IMR-90 (cell line): ENCODE measurements at places on chromosomes 3 and 15.

GRCh38 chr3:128432971-128433836 is 33.5 kb downstream of the DNAJB8 start:
- DNase-seq, result no peak

DNA sequence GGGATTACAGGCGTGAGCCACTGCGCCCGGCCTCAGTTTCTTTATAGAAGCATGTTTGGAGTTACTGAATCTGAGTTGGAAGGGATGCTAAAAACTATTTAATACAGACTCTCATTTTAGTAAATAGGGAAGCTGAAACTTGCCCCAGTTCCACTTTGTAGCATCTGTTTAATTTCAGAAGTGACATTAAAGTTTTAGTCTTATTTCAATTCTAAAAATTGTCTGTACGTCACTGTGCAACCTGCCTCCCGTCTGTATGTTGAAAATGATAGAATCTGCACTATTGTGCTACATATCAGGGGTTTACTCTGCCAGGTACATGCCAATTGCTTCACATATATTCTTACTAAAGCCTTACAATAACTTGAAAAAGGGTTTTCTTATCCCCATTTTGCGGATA is 15.3 kb downstream of the CNOT10 start:
- DNase-seq, result no peak

- no peak for DNase-seq
Measured at GRCh38 chr3:130084436-130084980, 2.9 kb downstream of the ALG1L2 start.

GRCh38 chr3:52891164-52891563 is 6.2 kb downstream of the STIMATE start:
- no peak for DNase-seq

- DNase-seq, result peak; percentile 73
Measured at GRCh38 chr15:41695750-41696436, 35.7 kb downstream of the MGA start.

DNA sequence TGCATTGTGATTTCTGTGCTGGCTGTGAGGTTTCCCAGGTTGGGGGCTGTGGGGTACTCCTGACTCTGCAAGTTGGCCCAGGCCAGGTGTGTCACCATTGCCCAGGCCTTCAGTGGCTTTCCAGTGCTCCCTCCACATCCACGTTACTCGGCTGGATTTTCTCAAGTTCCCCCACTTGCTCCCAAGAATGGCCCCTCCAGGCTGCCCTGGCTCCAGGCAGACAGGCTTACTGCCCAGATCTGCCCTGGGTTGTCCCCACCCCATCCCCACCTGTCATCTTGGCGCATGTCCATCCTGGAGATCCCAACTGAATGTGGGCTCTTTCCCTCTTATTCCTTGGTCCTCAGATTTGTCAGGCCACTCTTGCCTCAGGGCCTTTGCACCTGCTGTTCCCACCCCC is 3.6 kb downstream of the APBA2 start:
- DNase-seq, result no peak

DNA sequence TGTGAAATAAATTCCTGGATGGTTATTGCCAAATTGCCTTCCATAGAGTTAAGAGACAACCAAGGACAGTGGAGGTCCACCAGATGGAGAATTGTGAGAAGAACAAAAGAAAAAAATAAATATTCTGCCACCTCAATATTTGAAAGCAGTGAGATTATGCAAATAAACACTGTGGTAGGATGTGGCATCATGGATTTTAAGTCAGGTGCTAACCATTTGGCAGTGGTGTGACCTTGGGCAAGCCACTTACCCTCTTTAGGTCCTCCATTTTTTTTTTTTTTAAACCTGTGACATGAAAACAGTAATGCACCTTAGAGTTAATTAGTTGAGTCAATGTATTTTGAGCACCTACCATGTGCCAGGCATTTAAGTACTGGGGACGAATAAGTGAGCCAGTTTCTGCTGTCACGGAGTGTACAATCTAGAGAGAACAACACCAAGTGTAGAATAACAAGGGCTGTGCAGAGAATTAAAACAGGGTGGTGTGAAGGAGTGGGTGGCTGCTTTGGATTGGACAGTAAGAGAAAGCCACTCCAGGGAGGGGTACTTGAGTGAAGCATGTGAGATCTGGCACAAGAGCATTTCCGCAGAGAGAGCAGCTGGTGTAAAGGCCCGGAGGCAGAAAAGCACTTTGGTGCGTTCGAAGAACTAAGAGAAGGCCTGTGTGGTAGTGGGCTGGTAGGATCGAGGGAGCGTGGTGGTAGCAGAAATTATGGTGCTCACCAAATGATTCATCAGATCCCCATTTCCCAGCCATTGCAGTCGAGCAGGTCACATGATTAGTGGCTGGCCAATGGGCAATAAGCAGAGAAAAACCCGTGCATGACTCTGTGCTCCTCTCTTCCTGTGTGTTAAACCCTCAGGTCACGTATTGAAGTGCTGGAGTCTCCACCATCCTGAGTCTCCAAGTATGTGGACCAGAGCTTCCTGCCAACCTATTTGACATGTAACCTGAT is 39.2 kb downstream of the CCK start:
- no peak for DNase-seq

- DNase-seq, result no peak
Measured at GRCh38 chr15:41975669-41976068, 3.3 kb upstream of the EHD4 start.

DNA sequence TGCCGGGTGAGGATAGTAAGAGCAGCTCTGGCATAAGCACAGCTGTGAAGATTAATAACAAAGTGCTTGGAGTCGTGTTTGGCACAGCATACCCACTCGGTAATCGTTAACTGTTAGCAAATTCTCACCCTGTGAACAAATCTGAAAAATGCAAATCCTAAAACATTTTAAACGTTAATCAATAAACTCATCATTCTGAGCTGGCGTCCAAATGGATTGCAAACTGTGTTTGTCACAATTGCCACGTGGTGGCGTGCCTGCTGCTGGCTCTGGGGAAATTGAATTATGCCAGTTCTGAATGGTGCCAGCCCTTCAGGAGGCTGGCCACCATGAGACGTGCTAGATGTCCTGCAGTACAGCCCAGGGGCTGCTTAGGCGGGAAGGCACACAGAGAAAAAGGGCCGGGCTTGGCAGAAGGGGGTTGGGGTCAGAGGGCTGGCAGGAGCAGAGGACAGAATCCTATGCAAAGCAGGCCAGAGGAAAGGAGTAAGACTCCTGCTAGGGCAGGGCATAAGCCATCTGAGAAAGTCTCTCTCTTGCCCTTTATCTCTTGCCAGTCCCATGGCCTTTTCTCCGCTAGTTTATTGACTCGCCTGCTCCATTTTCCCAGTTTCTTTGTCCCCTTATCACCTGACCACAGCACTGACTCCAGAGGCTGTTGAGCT is 22.1 kb upstream of the POLG start:
- no peak for DNase-seq

DNA sequence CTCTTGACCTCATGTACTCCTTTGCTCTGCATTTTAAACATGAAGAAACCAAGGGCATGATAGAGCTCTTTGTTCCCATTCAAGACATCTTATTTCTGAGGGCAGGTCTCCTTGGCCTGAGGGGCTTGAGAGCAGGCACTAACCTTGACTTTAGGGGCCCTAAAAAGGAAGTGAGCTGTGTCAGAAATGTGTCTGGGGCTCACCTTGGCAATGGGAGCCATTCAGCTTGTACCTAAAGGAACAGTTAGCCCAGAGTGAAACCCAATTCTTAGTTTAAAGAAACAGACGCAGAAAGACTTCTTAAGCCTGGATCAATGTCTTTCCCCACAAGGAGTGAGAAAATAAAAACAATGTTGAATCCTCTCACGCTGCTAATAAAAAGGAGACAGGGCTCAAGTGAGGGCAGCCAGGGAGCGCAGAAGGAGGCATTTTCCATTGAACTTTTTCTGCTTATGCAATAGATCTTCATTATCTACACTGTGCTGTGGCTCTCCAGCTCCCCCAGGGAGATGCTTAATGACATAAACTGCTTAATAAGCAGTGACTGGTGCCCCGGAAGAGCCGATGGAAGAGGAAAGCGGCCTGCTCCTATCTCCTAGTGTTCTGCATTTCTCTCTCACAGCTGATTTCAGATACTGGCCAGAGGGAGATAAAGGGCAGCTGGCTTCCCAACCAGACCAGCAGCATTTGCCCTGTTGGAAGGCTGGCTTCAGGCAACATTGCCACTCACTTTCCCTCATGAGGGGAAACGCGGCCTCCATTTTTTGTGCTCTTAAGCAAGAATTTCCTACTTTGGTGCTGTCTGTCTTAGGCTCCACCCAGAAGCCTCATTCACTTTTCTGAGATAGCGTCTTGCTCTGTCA is 152.0 kb downstream of the OPA1 start:
- DNase-seq, result peak; percentile 2

- no peak for DNase-seq
Measured at GRCh38 chr3:9780458-9780812, 10.7 kb upstream of the CAMK1 start.

DNA sequence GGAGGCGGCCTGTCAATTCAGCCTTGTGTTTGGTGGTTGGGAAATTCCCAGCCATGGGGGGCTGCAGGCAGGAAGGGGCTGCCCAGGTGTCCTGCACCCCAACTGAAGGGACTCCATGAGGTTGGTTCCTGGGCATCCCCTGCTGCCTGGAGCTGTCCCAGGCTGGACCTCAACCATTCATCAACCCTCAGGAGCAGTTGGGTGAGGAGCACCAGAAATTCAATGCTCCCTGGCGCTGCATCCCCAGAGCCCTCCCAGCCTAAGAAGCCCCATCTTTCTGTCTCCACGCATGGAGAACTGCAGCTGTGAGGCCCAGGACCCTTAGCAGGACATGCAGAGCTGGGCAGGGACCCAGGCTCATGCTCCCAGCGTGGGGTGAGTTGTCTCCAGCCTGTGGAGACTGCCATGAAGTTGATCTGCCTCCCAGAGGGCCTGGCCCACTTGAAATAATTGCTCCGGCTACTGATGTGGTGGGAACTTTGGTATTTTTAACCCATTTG is 8.0 kb upstream of the SEMA3B start:
- no peak for DNase-seq

- DNase-seq, result peak; percentile 41
Measured at GRCh38 chr3:13364602-13365271, 55.4 kb downstream of the NUP210 start.

DNA sequence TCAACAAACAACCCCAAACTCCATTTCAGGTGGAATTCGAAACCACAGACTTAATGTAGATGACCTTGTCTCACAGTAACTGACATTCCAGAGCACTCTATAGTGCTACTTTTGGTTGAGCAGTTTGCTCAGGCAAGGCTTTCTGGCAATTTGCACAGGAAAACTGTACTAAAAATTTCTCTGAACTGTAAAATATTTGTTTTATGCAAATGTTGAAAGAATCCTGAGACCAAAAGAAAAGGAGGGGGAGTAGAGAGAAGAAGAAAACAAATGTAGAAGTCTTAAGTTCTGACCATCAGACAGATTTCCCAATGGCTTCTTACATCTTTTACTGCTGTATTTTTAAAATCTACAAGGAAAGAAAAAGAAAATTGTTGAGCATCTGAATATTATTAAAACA is 53.5 kb downstream of the DTWD1 start:
- peak; percentile 7 for DNase-seq

GRCh38 chr3:4264040-4264439 is 39.1 kb upstream of the SETMAR start:
- DNase-seq, result no peak

- DNase-seq, result no peak
Measured at GRCh38 chr3:141337523-141337854, 30.8 kb upstream of the ZBTB38 start.

GRCh38 chr3:183662099-183662498 is 26.7 kb downstream of the KLHL24 start:
- DNase-seq, result no peak

DNA sequence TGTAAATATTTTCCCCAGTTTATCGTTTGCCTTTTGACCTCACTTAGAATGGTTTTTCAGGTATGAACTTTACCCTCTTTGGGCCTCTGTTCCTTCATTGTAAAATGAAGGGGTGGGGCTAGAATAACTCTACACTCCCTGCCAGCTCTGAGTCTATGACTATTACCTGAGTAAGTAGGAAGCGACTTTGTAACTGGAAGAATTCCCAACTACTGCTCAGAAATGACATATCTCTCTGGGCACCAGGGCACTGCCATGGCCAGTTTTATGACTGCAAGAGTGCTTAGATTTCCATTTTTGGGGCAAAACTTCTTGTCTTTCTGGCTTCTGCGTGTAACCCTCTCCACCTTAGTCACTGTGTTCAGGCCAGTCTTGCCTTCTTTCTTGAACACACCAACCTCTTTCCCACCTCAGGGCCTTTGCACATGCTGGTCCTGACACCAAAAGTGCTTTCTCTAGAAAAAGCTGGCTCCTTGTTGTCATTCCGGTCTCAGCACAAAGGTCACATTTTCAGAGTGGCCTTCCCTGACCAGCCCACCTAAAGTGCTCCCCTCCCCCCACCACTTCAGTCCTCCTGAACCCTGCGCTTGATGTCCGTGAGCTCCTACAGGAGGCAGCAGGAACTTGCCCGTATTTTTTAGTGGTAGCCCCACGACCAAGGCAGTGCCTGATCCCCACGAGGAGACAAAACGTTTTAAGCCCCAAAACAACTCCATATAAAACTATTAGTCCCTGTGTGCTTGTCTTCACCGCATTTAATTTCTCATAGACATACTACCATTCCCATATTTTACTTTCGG is 25.6 kb downstream of the CDCP1 start:
- DNase-seq, result peak; percentile 36

DNA sequence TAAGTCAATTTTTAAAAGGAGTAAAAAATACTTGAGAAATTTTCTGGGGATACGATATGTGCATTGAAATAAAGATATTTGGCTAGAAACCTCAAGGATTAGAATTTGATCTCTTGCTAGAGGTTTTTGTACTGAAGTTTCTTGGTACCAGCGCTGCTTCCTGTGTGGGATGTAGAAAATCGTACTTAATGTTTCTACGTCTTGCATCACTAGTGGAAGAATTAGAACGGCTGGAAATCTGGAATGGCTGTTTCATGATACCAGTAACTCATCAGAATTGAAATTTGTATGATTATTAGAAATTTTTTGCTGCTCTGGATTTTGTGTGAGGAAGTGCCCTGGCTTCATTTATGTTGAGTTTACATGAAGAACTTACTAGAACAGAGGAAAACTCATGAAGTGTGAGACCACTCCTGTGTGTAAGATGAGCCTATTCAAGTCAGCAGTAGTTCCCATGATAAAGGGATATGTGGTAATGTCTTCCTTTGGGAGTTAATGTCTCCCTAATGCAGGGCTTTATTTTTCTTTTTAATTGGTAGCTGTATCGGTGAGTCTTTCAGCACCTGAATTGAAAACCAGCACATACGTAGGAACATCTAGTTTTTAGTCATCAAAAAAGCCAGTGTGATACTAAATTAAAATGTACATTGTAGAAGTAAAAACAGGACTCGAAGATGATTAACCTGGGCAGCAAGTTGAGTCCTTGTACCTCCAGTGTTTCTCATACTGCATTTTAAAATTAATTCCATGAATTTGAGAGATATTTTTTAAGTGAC is 3.2 kb downstream of the KBTBD8 start:
- no peak for DNase-seq

DNA sequence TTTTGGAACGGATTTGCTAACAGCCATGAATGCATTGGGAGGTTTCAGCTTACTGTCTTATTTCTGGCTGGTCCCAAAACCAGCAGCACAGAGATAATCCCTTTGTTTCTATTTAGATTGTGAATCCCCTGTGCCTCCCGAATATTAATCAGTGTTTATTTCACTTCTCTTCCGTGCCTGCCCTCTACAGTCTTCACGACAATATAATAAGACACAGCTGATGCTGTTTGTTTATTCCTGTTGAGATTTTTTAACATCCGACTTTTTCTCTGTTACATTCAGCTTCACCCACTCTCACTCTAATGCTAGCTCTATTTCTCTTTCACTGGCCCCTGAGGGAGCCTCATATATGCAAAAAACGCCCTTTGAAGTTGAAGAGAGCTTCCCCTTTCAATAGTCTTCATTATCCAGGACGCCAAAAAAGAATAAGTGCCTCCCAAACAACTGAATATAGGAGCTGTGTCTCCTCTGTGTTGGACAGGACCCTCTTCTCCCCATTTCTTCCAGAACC is 995.3 kb downstream of the ROBO2 start:
- DNase-seq, result no peak
